NCI-H1694 (cell line): ENCODE measurements at places on chromosomes 2 and 18.

- DNase-seq: no peak
Observed at GRCh38 chr2:101311696-101312017, 3.2 kb upstream of the RNF149 start.

GRCh38 chr2:1728821-1729220, 15.5 kb downstream of the PXDN start:
- DNase-seq: no peak

DNA sequence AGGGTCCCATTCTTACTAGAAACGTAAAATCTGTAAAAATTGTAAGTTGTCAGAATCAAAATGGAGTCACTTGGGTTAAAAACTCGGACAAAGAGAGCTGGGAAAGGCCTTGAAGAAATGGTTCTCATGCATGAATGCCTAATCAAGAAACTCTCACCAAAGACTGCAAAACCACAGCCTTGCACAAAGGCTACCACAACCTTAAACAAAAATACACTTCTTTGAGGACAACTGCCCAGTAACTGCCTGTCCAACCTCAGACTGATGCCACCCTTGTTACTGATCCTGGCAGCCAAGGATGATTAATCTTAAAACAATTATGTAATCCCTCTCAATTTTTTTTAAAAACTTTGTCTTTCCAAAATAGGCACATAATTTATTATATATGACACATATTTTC, 299.3 kb downstream of the CCDC85A start:
- DNase-seq: no peak

DNA sequence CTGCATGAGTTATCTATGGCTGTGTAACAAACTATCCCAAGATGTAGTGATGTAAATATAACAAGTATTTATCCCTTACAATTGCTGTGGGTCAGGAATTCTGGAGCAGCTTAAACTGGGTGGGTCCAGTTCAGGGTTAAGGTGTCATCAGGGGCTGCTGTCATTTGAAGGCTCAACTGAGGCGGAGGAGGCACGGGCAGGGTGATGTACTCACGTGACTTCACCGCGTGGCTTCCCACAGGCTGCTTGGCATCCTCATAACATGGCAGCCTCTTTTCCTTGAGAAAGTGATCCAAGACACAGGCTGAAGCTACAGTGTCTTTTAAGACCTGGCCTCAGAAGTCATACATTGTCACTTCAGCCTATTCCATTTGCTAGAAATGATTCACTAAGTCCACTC, 125.8 kb downstream of the PTGR3 start:
- no peak for DNase-seq

GRCh38 chr2:23381084-23381483, 3.9 kb upstream of the KLHL29 start:
- peak; percentile 79 for DNase-seq

GRCh38 chr2:101737478-101738255, 40.2 kb downstream of the MAP4K4 start:
- DNase-seq: no peak

DNA sequence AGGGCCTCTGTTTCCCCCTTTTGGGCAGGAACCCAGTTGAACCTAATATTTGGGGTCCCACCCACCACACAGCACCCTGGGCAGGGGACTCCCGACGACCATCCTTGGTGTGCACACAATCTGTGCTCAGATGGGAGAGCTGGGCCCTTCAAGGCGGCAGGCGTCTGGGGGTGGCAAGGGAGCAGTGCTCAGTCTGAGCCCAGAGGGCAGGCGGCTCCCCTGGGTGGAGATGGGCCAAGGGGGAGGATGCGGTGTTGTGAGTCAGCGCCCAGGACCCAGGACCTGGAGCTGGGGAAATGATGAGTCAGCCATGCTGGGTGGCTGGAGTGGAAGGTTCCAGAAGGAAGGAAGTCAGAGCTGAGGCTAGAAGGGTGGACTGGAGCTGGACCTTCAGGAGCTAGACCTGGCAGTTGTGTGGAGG, 3.8 kb downstream of the PROM2 start:
- no peak for DNase-seq

GRCh38 chr2:98357849-98358248, 11.6 kb downstream of the CNGA3 start:
- no peak for DNase-seq

DNA sequence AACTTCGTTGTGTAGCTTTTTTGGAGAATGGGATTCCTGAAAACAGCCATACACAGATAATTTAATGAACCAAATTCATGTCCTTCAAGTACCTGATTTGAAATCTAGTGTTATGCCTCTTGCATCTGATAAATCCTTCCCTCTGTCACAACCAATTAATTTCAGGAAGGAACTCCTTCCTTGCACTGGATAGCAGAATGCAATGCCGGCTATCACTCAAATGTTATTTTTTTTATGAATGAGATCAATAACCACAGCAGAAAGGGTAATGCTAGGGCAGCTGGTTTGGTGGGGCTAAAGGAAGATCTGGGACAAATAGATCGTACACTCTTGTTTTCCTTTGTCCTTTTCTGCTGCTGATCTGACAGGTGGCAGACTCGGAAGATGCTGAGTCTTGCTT, 899.5 kb upstream of the GYPC start:
- DNase-seq: no peak

DNA sequence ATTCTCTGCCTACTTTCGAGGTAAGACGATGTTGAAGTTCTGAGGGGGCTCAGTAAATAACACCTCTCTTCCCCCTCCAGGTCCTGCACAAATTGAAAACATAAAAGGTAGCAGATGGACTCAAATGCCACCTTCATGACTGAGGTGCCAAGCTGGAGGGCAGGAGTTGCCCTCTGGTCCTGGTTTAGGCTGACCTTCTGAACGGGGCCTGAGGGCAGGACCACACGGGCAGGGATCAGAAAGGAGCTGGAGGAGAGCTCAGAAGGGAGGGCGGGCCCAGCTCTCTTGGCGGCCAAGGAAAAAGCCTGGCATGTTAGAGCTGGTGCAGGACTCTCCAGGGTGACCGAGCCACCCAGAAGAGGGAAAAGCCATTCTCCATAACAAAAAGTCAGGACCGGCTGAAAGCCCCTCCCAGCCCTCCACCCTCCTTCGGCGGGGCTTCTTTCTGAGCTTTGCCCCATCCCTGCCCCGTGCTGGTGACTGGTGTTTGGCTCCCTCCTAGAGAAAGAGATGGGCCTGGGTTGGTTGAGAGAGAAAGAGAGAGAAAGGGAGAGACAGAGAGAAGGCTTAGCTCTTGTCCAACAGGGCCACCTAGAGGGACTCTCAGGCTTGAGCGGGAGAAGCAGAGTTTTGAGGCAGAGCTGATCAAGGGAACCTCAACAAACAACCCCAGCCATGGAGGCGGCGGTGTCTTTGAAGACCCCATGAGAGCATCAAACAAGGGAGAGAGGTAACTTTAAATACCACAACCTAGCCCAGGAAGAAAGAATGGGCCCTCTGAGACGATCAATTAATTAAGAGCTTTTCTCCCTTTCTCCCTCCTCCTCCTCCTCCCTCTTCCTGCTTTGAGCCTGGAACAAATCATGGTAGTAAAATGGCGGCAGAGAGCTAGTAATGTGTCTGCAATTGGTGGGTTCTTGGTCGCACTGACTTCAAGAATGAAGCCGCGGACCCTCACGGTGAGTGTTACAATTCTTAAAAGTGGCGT, 50.8 kb downstream of the WIPF1 start:
- peak; percentile 50 for DNase-seq

- no peak for DNase-seq
Observed at GRCh38 chr2:21055451-21055850, 11.6 kb upstream of the APOB start.

- no peak for DNase-seq
Observed at GRCh38 chr2:60544062-60544461, 9.4 kb downstream of the BCL11A start.

DNA sequence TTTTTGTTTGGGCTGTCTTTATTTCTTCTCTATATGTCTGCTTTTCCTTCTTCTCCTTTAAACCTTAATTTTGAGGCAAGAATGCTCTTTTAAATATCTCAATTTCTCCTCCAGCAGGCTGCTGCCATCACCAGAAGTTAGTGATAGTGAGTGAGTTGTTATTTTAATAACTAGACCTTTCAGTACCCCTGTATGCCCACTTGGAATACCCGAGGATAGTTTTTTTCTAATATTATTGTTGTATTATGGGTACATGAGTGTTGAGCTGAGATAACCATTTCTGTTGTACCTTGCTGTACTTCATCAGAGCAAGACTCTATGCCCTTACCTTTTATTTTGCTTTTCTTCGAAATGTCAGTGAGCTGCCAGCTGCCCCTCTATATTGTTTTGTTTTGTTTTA, 50.1 kb downstream of the PPM1B start:
- no peak for DNase-seq

GRCh38 chr18:48932822-48933510, 17.8 kb downstream of the SMAD7 start:
- DNase-seq: no peak

- peak; percentile 67 for DNase-seq
Observed at GRCh38 chr18:1408376-1408775, 503.7 kb downstream of the ADCYAP1 start.

DNA sequence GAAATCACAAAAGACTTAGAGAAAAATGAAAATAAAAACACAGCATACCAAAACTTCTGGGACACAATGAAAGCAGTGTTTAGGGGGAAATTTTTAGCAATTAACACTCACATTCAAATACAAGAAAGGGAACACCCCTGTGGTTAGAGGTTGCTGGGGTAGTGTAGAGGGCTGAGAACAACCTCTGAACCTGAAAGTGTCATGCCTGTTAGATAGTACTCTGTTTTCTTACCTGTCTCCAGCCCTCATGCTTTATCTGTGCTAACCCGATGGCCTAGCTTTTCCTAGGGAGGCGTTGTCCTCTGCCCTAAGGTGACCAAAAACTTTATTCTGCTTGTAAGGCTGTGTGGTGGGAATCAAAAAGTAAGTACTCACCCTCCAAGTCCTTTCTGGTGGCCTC, 122.6 kb upstream of the OTX1 start:
- DNase-seq: no peak

GRCh38 chr2:106545007-106545406, 57.8 kb downstream of the CD8B2 start:
- no peak for DNase-seq

DNA sequence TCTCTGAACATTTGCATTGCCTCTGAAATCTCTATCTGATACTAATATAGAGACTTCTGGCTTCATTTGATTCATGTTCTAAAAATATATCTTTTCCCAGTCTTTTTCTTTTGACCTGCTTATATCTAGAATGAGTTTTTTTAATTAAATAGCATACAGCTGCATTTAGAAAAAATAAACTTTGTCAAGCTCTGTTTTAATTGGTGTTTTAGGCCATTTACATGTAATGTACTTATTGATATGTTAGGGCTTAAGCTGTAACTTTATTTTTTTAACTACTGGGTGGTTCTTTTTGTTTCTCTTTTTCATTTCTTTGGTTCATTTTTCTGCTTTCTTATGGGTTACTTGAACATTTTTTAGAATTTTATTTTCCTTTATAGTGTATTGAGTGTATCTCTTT, 54.9 kb downstream of the CCDC138 start:
- no peak for DNase-seq

DNA sequence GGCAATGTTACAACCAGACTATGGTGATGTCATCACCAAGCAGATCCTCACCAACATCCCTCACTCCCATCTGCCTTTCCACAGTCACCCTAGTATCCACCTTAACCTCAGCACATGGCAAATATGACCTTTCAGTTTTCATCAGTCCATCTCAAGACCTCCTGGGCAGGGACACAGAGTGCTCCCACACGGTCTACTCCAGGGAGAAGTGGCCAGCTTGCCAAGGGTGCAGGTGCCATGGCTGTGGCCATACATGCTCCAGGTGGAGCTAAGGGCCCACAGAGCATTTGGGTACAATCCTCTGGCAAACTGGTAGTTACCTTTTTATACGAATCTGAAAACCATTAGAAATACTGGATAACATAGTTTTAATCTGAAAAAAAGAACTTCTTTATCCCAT, 453.1 kb downstream of the ADCYAP1 start:
- DNase-seq: no peak

- no peak for DNase-seq
Observed at GRCh38 chr2:207042841-207043240, 103.5 kb downstream of the CPO start.

DNA sequence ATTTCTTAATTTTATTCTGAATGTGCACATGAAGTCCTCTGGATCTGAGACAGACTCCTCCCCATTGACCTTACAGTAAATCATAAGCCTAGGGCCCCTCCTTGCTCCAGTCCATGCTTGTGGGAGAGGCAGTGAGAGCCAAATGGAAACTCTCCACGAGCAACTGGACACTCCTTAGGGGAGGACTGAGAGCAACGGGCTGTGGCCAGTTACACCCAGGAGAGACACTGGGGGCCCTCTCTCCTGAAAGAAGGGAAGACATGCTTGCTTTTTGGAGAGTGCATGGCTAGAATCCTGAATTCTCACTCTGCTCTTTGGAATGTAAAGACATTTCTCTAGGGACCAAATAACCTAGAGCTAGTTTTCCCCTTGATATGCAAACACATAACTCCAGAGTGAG, 49.0 kb upstream of the BIN1 start:
- no peak for DNase-seq

GRCh38 chr2:207139552-207139951, 26.2 kb downstream of the KLF7 start:
- no peak for DNase-seq

DNA sequence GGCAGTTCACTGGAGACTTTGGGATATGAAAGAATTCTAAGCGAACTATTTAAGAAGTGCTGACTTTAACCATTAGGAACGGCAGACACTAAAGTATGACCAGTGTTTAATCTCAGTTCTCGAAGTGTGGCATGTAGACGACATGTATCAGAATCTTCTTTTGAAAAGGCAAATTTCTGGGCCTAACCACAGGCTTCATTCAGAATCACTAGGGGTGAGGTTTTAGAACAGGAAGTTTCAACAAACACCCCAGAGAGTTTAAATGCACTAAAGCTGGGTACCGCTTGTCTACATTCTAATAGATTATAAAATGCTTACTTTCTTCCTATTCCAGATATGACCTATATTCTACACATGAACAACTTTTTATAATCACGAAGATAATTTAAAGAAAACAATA, 180.3 kb downstream of the ANKRD44 start:
- DNase-seq: no peak

GRCh38 chr18:73940721-73941120, 206.9 kb downstream of the FBXO15 start:
- no peak for DNase-seq

GRCh38 chr2:25799301-25799700, 79.0 kb downstream of the ASXL2 start:
- no peak for DNase-seq

DNA sequence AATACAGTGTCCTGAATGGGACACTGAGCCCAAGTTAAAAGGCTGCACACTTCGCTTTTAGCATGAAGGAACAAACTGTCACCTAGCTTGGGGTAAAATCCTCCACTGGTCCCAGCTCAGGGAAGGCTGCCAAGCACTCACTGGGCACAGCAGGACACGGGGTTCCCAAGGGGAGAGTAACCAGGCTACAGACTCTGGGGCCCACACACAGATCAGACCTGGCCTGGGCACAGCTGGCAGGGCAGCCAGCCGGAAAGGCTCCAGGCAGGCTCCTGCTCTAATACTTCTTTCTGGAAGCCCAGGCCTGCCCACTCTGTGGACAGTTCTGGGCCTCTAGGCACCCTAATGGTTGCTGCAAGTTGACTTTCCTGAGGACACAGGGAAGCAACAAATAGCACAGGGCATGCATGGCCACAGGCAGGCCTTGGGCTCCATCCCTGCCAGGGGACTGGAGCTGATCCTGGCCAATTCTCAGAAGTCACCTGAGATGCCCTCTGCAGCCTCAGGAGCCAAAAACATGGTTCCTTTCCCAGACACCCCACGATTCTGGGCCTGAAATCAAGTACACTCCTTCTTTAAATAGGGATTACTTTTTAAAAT, 18.7 kb upstream of the SULT1C3 start:
- no peak for DNase-seq

GRCh38 chr2:199851501-199851810, 464 bp upstream of the FTCDNL1 start:
- DNase-seq: no peak
